ENCODE measurements at places on chromosomes 16 and 17.

- DNase-seq: no peak
Observed at GRCh38 chr17:71387456-71387855, 733.4 kb upstream of the SOX9 start.

GRCh38 chr16:14307527-14308367 is 236.6 kb downstream of the MRTFB start:
- DNase-seq: no peak

GRCh38 chr17:60678118-60678444 is 430 bp downstream of the BCAS3 start:
- DNase-seq: no peak

DNA sequence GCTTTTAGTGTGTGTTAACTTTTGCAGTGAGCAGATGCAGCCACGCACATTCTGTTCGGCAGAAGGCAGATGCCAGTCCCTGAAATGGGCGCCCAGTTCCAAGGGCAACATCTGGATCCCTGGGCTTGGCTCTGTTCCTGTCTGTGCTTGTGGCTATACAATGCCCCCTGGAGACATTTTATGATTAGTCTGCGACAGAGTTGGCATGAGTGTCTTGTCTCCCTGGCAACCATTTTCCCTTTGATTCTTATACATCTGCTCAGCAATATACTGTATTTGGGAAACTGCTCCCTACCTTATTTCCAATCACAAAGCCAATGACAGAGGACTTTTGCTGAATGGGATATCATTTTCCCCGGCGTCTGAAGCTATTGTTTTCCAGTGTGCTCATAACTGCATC is 1629.5 kb upstream of the GOT2 start:
- DNase-seq: no peak

- DNase-seq: no peak
Observed at GRCh38 chr16:11500700-11501346, 85.9 kb downstream of the LITAF start.

DNA sequence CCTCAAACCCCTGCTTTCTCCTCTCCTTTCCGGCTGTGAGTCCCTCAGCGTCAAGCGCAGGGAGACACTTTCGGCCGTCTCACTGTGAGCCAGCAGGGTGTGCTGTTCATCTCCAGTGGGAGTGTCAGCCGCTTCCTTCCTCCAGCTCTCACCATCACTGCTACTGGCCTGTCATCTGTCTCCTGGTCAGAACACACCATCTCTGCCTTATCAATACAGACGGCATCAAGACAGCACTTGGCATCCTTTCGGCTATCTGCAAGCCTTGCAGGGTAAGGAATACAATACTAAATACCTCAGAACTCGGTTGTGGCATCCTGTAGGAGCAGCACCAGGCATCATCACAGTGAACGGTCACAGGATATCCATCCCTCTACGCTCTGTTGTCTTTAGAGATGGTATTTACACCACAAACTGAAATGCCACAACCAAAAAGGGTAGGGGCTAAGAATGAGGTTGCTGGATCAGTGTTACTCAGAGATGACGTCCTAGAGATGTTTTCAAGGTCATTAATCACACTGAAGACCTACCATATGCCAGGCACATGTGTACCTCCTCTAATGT is 20.7 kb upstream of the CMTM4 start:
- DNase-seq: no peak
